Fibroblast of skin of back (primary cell): ENCODE measurements at places on chromosomes 16 and 17.

GRCh38 chr16:26441178-26441577 lies 625.5 kb upstream of the C16orf82 start:
- DNase-seq, result no peak

GRCh38 chr16:68055395-68055794 lies 29.8 kb upstream of the NFATC3 start:
- no peak for DNase-seq

DNA sequence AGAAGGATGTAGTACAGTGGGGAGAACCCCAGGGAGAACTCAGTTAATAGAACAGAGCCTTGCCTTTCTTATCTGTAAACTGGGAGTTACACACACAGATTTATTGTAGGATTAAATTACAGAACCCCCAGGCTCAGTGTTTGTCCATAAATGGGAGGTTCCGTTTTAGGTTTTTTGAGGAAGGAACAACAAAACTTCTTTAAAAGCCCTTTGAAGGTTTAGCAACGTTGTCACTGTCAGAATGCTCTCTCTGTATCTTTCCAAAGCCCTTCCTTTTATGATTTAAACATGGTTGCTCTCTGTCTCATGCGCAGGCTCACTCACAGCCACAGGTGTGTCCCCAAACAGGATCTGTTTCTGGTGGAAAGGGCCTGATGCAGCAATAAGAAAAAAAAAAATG lies 9.4 kb upstream of the GNA13 start:
- DNase-seq, result no peak

DNA sequence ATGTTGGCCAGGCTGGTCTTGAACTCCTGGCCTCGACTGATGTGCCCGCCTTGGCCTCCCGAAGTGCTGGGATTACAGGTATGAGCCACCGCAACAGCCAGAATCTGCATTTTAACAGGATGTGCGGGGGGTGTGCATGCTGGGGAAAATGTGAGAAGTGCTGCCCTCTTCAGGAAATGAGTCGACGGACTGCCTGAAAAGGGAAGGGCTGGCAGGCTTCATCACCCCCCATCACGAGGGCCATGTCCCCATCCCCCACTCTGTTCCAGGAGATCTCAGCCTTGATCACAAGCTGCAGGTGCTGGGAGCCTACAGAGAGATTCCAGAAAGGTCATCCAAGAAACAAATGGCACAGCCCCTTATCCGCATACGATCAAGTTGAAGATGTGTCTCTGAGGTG lies 195.3 kb upstream of the RPL38 start:
- no peak for DNase-seq

DNA sequence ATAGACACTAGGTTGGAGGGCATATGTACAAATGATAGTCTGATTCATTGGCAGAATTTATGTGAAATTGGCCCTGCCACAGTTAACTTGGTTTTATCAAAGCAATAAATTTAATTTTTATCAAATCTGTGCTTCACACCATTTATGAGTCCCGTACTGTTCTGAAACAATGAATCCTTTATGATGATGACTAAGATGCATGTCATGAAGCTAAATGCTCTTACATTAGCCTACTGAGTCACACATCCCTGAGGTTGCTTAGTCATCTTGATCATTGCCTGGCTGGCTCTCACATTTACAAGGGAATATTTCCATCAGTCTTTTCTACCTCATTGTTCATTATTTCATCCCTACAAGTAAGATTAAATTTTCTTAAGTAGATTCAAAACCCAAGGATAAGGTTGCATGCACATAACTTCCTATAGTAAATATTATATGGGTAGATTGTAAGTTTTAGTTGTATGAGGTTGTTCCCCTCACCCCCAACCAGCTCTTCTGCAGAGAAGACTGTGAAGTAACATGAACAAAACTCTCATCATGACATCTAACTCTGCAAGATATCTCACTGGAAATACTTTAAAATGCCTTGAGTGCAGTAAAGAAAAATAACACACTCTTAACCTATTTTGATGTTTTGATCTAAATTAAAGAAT lies 170.7 kb downstream of the CYB561 start:
- peak; percentile 95 for DNase-seq

DNA sequence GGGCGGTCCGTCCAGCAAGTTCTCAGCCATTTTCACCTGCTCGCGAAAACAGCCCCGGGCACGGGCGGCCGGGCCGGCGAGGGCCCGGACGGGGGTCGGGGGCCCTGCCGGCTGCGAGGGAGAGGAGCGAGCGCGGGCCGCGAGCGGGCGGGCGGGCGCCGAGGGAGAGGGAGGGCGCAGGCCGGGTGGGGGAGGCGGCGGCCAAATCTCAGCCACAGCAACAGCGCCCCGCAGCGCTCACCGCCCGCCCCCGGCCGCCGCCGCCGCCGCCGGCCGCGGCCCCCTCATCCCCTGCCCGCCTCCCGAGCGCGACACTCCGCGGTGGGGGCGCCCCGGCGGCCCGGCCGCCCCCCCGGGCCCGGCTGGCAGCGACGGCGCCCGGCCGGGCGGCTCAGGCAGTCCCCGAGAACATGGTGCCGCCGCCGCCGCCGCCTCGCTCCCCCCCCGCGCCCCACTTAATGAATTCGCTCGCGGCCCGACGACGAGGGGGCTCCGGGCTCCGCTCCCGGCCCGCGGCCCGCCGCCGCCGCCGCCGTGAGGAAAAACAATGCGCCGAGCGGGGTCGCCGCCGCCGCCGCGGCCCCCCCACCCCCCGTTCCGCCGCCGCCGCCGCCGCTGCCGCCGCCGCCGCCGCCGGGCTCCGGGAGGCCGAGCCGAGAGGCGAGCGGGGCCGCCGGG lies 487 bp downstream of the CREBBP start:
- DNase-seq, result peak; percentile 67

- peak; percentile 30 for DNase-seq
Observed at GRCh38 chr16:1188432-1189189, 35.7 kb downstream of the CACNA1H start.

DNA sequence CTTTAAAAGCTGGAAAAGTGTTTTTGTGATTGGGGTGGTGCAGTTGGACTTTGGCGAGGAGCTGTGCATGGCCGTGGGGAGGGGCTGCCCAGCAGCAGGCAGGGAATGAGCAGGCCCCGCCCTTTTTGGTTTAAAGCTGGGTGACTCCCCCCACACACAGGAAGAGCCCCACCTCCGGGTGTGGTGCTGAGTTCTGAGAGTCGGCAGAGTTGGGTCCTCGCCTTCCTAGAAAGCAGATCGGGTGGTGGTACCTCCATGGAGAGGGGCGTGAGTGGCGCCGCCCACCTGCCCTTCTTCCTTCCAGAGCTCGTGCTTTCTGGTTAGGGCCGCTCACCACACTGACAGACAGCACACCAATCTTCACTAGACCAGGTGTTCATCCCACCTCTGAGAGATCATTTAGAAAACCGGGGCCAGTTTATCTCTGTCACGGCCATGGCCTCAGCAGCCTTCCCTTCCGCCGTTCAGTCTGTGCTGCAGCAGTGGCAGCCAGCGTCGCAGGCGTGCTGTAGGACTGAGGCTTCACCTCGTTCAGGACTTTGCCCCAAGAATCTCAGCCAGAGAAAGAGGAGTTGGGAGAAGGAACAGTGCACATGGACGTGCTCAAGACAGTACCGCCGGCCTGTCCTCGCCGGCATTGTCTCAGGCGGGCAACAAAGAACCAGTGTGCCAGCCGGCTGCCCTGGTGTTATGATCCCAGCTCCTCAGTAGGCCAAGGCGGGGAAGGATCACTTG lies 144.0 kb upstream of the CHMP6 start:
- no peak for DNase-seq

GRCh38 chr16:53509906-53510703 lies 7.1 kb upstream of the AKTIP start:
- DNase-seq, result peak; percentile 71

DNA sequence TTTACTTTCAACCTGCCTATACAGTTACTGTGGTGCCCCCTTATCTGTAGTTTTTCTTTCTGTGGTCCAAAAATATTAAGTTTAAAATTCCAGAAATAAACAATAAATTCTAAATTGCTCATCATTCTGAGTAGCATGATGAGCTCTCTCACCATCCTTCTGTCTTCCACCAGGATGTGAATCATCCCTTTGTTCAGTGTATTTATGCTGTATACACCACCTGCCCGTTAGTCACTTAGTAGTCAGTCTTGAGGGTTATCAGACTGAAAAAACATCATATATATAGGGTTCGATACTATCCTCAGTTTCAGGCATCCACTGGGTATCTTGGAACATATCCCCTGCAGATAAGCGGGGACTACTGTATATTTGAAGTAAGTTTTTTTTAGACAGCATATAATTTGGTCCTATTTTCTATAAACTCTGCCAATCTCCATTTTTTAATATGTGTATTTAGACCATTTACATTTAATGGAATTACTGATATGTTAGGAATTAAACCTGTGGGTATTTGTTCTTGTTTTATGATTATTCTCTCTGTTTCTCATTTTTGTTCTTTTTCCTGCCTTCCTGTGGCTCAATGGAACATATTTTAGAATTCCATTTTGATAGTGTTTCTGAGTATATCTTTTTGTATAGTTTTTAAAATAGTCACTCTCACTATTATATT lies 31.0 kb downstream of the TBX21 start:
- no peak for DNase-seq

GRCh38 chr17:13209081-13209480 lies 191.3 kb upstream of the ELAC2 start:
- DNase-seq, result peak; percentile 51

GRCh38 chr17:7024402-7024785 lies 1.5 kb downstream of the BCL6B start:
- DNase-seq, result no peak

DNA sequence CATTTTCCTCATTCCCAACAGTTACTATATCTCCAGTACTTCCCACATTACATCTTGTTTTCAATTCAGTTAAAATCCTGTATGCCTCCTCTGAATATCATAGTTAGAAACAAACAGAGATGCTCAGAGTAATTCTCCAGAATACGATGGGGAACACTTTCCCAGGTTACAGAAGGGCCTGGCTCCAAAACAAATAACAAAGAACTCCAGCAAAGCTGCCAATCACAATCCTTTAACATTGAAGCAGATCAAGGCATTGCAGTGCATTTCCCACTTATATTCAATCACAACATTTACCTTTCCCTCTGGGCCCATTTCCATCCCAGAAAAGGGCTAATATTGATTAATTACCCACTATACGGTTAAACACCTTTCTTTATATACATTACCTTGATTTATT lies 29.4 kb upstream of the PMFBP1 start:
- no peak for DNase-seq

DNA sequence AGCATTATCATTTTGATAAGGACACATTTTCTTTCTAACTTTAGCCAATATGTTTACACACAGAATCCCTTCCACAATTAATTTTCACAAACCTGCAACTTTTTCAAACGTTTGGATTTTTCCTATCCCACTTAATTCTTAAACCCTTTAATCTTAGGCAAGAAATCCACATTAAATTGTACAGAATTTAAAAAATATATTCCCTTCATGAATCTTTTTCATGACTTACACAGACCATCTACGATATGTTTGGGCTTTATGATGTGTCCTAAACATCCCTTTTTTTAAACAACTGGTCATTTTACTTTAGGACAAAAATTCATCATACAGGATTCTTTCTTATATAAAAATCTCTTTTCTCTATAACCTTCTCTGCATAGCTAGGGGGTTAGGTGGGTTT lies 241.5 kb upstream of the CNTNAP4 start:
- no peak for DNase-seq

DNA sequence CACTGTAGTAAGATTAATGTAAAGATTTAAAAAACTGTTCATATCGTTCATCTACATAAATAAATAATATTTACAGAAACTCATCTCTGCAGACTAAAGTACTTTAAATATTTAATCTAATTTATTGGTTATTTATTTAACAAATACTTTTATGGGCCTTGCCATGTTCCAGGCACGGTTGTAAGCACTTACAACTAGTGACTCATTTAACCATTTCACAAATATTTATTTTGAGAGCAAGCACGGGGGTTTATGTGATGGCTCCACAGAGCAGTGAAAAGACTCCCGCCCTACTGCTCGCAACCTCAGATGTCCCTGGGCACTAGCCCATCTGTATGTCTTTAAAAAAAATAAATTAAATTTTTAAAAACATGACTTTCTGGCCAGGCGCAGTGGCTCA lies 575.9 kb downstream of the WWOX start:
- DNase-seq, result peak; percentile 74

- DNase-seq, result no peak
Observed at GRCh38 chr17:10802496-10803284, 1.2 kb downstream of the TMEM238L start.
